ENCODE measurements at places on chromosomes 5 and 9.

DNA sequence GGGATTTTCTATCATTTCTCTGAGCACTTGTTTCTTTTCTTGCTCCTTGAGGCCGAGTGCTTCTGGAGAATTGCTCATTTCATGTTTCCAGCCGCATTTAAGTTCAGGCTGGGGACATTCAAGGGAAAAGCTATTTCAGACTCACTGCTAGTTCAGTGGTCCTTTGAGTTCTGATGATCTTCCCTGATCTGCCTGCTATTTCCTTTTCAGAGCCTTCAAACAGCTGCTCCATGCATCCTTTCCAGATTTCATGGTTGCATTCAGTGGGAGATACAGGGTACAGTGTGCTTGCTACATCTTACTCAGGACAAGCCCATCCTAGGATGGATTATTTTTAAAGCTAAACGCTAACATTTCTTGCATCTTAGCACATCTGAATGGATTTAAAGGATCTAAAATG lies 14.7 kb downstream of the NDUFS4 start:
- DNase-seq: no peak

- DNase-seq: no peak
Observed at GRCh38 chr5:60036192-60036938, 142.8 kb upstream of the PDE4D start.

GRCh38 chr9:88344013-88344412 lies 44.2 kb upstream of the SPIN1 start:
- DNase-seq: no peak

GRCh38 chr5:149617760-149618306 lies 36.5 kb downstream of the ARHGEF37 start:
- no peak for DNase-seq

DNA sequence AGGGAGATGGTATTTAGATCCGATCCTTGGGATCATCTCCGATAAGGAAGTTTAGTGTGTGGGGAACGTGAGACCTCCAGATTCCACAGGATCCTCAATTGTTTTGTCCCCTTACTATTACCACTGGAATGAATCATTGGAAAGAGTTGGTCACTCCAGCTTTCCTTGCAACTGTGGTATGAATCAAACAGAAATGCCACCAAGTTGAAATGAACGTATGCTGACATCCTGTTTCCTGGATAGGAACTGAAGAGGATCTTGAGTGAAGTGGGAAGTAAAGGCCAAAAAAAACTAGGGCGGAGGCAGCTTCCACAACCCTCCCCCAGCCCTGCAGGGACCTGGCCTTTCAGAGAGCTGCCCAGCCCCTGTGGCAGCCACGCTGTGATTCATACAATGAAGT lies 23.9 kb downstream of the IRX1 start:
- DNase-seq: no peak

DNA sequence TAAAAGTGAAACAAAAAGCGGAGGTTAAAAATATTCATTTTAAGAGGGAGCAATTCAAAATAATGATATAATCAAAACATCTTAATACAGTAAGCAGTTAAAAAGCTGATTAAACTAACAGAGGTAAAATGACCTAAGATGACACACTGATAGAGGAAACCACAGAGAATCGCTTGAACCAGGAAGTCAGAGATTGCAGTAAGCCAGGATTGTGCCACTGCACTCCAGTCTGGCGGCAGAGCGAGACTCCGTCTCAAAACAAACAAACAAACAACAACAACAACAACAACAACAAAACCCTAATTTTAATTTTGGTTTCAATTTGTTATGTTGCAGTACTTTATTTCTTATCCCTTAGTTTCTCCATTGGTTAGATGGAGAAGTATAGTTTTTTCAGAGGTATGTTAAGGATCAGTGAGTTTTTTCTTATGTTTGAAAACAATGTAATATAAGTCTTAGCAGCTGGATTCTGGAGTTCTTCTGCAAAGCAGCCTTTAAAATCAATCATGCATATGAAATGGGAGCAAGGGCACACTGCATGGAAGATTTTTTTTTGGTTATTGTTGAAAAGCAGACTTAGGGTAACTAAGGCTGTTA lies 58.5 kb downstream of the MLANA start:
- DNase-seq: no peak

DNA sequence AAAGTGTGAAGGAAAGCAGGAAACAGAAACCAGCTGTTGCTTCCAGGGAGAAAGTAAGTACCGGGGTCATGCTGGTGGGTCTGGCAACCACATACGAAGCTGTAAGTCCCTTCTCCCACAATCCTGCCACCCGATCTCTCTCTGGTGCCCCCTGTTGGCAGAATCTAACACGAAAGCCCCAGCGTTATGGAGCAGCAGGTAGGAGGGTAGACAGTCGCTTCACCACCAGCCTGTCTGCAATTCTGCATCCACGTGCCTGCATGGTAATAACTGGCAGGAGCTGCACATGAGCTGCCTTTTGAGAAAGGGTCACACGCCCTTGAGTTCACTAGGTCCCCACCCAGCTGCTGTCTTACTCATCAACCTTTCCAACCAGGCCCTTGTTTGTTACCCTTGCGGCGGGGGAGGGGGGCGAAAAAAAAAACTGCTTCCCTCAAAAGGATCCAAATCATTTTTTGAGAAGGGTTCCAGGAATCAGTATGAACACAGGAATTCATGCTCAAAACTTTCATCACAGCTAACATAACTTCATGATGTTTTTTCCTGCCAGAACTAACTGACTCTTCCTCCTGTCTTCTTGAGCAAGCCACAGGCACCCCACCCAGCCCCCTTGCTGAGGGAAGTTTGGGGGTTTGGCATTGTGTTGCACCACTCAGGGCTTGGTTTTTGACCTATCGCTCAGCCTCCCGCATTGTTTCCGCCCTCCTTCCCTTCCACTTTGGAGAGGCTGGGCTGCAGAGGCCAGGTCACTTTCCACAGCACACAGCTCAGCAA lies 19.6 kb upstream of the TMEM252 start:
- peak; percentile 36 for DNase-seq

GRCh38 chr9:7370381-7370780 lies 429.2 kb downstream of the DMAC1 start:
- DNase-seq: no peak
